Stimulated activated CD4-positive, alpha-beta T cell treated with anti-CD3 and anti-CD28 coated beads, Interleukin-2, amount 100 ng/mL, for 4 hours (primary cell): ENCODE measurements at places on chromosomes 2 and 18.

DNA sequence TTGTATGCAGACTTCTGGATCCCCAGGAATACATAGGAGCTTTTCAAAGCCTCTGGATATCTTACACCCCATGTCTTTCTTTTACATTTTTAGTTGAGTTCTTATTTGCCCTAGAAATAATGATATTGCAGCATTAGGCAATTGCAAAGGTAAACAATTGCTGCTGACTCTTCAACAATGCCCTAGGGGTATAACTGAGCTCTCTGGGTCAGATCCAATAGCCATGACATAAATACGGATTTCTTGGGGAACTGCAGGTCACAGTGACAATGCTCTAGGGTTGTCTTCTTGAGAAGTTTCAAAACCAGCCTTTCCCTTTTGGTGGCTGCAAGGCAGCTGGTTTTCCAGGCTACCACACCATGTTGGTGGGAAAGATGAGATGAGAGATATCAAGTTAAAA, 16.5 kb upstream of the OR6B3 start:
- DNase-seq = no peak

- no peak for DNase-seq
Observed at GRCh38 chr18:79883461-79884293, 67.8 kb downstream of the SLC66A2 start.

GRCh38 chr2:67984600-67984999, 78.2 kb downstream of the C1D start:
- no peak for DNase-seq

- DNase-seq = no peak
Observed at GRCh38 chr2:15570104-15570503, 9.0 kb upstream of the NBAS start.

DNA sequence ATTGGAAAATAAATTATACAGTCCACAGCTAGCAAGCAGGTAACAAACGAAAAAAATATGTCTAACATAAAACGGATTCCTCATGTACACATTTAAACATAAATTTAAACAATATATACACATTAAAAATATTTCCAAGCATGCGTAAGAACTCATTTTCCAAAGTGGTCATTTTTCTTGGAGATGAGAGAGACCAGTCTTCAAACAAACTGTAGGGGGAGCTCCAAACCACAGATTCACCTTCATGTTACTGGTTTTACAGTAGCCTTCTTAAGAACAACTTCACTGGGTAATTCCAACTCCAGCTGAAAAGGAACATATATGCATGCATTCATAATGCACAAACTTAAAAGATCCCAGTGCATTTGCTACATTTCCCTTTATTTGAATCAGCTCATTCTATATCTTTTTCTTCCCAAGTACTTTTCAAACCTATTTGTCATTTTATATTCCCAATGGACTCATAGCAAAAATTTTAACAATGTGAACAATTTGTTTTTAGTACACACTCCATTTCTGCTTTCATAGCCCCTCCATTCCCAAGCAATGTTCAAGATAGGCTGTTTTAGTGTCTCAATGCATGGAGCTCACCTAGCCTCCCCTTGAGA, 4.7 kb upstream of the STAMBP start:
- DNase-seq = no peak

DNA sequence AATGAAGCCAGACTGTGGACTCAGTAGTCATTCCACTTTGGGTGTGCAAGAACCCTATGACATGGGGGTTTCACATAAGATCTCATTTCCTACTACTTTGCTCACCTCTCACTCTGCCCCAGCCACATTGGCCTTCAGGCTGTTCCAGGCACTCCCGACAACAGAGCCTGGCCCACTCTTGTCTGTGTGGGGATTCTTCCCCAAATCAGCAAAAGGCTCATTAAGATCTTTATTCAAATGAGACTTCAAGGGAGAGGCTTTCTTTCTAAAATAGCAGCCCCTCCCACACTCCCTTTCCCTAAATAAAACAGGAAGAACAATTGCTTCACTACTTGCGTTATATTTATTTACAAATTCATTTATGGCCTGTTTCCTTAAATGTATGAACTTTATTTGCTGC, 3.5 kb upstream of the CDC42EP3 start:
- no peak for DNase-seq

DNA sequence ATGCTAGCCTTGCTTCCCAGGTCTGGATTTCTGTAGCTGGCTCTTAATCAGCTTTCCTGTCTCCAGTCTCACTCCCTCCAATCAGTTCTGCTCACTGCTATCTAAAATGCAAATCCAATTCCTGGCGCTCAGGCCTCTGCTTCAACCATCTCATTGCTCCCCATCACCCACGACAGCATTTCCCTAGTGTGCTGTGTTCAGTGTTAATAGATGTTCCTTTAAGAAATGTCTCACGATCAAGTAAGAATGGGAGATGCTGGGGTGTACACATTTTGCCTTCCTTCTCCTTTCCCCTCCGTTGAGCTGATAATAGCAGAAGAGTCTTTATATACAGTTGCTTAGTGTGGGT, 1.6 kb upstream of the PUM2 start:
- no peak for DNase-seq

- DNase-seq = no peak
Observed at GRCh38 chr2:26148501-26148900, 24.4 kb upstream of the GAREM2 start.

DNA sequence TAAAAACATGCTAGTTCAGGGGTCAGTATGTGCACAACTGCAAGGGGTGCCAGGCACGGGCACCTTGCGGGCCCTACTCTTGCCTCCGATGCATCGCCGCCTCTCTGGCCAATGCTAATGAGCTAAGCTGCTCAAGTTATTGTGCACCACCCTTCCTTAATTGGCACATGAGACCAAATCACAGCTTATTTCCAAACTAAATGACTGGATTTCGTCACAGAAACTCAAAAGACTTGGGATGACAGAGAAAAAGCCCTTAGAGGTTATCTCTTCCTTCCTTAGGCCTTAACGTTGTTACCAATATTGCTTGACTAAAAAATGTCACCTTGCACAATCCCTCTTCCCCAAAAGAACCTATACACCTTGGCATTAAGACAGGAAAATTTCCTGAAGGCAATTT, 7.7 kb downstream of the RNF149 start:
- DNase-seq = no peak

GRCh38 chr2:44931198-44931780, 10.2 kb upstream of the SIX3 start:
- no peak for DNase-seq

- no peak for DNase-seq
Observed at GRCh38 chr2:31319406-31320175, 85.6 kb downstream of the EHD3 start.

- no peak for DNase-seq
Observed at GRCh38 chr2:176793792-176794191, 418.8 kb upstream of the HNRNPA3 start.

- DNase-seq = no peak
Observed at GRCh38 chr18:32576296-32576916, 105.7 kb upstream of the GAREM1 start.

DNA sequence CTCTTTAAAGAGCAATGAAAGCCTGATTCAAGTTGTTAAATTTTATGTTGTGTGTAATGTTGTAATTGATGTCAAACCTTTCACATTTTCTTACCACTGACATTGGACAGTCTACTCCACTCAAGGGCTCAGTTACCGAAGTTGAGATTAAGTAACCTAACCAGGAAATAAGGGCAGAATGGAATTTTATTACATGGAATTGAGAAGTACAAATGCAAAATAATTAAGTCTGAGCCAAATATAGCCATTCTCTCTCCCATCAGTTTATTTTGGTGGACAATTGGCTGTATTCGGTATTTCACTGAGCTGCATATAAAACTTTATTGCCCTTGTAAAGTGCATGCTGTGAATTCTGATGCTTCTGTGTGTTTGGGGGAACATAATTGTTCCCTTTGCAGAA, 231.5 kb downstream of the TTC32 start:
- no peak for DNase-seq

DNA sequence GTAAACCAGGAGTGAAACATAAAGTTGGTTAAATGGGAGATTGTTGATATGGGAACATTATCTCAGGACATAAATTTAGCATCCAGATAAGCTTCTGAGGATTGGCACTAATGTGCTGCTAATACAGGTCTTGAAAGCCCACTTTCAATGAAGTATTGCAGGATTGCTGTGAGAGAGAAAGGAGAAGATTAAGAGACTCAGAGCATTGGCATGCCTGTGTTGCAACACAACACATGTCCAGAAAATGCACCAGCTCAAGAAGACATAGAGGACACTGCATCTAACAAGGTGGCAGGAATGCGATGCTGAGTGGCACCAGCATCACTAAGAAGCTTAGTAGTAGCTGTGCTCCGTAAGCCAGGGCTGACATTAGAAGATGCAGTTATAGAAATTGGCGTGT, 728.9 kb downstream of the SUCLG1 start:
- DNase-seq = no peak

DNA sequence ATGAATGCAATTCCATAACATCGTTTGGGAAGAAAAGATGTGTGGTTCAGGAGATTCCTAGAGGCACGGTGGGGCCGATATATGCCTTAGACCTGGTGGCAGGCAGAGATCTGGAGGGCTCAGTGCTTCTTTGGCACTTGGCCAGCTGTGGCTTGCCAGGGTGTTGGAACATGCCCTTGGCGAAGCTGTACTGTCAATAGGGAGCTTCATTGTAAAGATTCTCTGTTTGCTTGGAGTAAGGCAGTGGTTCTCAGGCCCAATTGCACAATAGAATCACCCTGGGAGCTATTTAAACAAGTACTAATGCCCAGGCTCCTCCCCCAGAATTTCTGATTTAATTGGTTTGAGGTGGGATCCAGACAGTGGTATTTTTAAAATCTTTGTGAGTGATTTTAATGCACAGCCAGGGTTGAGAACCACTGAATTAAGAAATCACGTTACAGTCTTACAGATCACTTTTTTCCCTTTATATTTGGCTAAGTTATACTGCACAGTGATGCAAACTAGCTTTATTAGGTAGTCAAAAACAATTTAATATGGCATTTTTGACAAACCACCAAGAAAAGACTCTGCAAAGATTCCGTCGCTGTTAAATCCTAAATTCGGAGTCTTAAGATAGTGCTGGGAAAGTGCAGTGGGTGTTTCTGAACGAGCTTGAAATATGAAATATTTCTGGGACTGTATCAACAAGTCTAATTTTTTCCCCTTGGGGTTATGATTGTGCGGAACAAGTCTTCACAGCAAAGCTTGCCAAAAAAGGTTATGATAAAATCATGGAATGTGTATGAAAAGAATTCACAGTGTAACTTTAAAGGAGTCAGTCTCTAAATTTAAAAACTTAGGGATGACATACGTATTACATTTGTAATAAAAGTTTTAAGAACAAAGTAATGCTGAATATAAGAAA, 78.0 kb downstream of the CRIM1 start:
- DNase-seq = no peak

DNA sequence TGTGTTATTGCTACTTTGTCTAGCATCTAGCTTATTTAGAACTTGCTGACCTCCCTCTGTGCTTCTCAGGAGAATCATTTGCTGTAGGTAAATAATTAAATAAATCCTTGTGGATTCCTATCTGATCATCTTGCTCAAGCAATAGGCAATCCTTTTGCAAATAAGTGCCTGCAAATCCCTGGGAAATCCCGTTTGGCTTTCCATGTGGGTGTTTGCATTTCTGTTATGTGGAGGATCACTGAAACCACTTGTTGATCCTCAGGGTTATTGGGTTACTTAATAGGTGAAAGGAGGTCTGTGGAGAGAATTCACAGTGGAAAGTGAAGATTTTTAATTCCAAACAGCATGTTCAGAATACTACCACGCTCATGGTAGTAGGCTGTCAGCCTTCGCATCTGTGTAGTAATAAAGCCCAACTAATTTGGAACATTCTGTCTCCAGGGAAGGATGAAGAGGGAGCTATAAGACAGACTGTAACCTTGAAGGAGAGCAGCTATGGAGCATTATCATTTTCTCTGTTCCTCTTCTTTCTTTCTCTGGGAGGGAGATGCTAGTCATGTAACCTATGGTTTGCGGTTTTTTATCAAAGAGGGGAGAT, 72.5 kb downstream of the GULP1 start:
- DNase-seq = no peak

DNA sequence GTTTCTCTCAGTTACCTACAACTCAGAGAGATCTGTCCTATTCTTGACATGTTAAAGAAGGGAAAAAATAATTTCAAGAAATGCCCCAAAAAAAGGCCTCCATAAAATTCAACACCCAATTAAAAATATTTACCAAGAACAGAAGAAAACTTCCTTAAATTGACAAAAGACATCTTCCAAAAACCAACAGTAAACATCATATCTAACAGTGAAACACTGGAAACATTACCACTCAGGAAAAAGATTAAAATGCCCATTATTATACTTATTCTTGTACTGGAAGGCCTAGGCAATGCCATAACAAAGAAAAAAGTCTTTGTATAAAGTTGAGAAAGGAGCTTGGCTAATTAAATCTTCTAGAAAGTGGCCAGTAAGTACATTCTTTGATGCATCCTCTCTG, 7.2 kb downstream of the DTNB start:
- DNase-seq = no peak

- no peak for DNase-seq
Observed at GRCh38 chr2:26453421-26454329, 24.2 kb downstream of the OTOF start.

DNA sequence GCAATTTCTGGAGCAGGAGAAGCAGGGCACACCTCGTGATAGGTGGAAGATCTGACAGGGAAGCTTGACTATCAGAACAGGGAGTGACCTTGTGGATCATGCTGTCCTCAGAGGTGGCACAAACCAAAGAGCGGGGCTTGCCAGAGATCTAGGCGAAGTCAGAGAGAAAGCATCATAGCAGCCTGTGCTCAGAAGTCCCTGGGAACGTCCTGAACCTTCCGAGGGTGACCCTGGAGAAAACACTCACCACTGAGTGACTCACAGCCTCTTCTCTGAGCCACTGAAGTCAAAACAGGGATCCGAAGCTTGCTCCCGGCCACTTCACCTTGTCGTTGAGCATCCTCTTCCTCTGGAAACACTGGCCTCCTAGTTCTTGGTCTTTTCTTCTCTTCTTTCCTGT, 56.7 kb downstream of the IL1R2 start:
- no peak for DNase-seq

DNA sequence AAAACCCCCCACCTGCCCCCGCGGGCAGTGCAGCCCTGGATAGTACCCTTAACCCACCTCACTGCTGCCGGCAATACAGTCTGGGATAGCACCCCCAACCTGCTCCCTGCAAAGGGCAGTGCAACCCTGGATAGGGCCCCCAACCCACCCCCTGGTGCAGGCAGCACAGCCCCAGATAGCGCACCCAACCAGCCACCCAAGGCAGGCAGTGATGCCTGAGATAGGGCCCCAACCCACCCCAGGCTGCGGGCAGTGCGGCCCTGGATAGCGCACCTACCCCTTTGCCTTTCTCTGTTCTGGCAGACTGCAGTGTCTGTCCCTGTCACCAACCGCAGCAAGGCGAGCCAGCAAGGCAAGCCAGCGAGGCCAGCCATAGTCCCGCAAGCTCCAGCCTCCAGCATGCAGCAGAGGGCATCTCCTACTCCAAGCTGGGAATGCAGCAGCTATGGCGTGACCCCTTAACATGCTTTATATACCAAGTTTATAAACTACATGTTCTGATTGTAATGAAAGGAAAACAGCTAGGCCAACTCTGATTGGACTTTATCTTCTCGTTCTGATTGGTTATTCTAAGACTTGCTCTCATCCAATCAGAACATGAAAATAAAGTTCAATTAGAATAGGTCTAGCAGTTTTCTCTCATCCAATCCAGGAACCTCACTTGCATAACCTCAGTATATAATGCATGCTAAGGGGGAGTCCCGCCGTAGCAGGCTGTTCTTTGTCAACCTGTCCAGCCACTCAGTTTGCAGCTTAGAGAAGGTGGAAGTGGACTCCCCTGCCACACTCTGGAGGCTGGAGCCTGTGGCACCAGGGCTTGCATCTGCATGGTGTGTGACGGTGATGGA, 34.1 kb upstream of the ANKRD62 start:
- DNase-seq = no peak
